ENCODE measurements at places on chromosomes 3 and 15.
A peak's percentile ranks its signal among the peaks of the same experiment; 100 is the strongest.

DNA sequence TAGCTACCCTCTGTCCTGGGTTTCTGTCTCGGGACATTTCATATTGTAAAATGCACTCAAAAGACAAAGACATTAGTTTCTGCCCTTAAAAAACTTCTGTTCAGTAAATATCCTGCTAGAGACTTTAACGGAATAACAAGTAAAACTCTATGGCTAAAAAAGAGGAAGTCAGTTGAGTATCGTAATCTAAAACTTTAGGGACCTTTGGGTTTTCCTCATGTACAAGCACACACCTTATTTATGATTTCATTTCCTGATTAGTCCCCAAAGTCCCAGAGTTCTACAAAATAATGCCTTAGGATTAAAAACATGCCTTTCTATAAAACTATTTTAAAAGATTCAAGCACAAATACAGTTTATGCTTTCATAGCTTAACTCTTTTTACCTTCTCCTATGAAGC is 585.9 kb downstream of the UNC13C start:
- DNase-seq: no peak

GRCh38 chr3:64405211-64405835 is 180.1 kb upstream of the PRICKLE2 start:
- no peak for DNase-seq

- DNase-seq: no peak
These were observed 237.6 kb upstream of the STAC start for GRCh38 chr3:36142746-36143145.

- DNase-seq: peak; percentile 57
These were observed 84.8 kb downstream of the PPCDC start for GRCh38 chr15:75107908-75108838.

- DNase-seq: no peak
These were observed 142.3 kb upstream of the CHL1 start for GRCh38 chr3:54240-54639.

- DNase-seq: no peak
These were observed 180.5 kb downstream of the RSL24D1 start for GRCh38 chr15:55016225-55016624.

GRCh38 chr3:12948891-12949711 is 107.7 kb upstream of the RPL32 start:
- no peak for DNase-seq

GRCh38 chr3:69724722-69725435 is 14.4 kb upstream of the MITF start:
- DNase-seq: no peak

- no peak for DNase-seq
These were observed 8.8 kb upstream of the LACTB start for GRCh38 chr15:63112871-63113270.

- no peak for DNase-seq
These were observed 16.5 kb downstream of the TPM1 start for GRCh38 chr15:63059075-63059474.

DNA sequence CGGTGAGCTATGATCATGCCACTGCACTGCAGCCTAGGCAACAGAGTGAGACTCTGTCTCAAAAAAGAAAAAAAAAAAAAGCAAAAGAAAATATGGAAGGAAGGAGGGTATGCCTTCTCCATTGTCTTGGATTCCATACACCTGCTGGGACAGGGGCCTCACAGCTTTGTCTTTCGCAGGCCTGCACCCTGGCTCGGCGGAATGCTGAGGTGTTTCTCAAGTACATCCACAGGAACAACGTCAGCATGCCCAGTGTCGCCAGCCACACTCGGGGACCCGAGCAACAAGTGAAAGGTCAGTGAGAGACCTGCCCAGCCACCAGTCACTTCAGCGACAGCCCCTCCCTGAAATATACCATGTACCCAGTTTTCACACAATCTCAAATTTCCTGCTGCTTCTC is 288.5 kb upstream of the UMPS start:
- DNase-seq: no peak

GRCh38 chr15:96331945-96332636 is 1.6 kb downstream of the NR2F2 start:
- DNase-seq: no peak

DNA sequence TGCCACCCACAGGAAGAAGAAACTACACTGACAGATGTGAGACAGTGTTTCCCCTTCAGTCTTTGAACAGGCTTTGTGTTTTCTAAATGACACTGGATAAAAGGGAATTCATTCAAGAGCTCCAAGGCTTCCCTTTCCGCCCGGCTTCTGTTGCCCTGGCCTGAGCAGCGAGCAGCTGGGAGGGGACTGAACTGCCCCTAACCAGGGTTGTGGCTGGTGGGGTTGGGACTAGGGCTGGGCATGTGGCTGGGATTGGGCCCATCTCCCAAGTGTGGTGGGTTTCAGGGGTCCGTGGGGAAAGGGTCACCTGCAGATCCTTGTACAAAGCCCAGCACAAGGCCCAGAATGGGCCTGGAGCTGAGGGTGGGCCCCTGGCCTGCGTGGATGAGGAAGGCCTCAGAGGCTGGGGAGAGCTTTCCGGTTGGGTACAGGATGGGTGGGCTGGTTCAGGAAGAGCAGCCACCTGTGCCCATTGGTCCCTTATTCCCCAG is 10.4 kb downstream of the VILL start:
- no peak for DNase-seq

DNA sequence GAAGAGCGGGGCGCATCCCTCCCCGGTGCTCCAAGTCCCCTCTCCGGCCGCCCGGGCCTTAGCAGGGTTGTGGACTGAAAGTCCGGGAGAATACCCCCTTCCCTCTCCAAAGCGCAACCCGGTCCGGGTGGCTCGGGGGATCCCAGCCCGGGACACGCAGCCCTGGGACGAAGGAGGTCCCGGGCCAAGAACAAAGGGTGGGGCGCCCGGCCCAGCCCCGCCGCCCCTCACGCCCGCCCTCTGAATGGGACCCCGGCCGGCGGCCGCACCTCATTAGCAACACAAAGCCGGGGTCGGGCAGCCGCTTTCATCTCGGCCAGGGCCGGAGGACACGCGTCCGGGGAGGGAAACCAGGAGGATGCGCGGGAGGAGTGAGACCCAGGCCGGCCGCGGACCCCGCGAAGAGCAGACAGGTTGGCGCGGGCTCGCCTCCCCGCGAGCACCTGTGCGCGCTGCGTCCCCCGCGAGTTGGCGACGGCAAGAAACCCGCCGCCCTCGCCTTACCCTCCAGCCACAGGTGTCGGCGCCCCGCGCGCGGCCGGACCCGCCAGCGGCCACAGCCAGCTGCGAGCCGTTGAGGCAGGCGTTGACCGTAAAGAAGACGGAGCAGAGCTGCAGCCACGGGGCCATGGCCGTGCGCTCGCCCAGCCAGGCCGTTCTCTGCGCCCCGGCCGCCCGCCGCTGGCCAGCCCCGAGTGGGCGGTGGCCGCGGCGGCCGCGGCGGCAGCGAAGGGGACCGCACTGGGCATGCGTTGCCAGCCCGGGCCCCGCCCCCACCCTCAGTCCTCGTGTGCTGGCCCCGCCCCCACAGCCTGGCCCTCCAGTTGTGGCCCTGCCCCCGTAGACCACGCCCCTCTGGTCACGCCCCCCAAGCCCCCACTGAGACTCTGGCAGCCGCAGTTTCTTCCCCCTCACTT is at the start of gene IL17RD:
Gene IL17RD, minus strand, starts transcription at position 697 of the 917 bp plus-strand sequence. Its CDS starts 67 bp downstream, at position 630.
- DNase-seq: peak; percentile 21

GRCh38 chr3:134348524-134348923 is 25.7 kb downstream of the AMOTL2 start:
- DNase-seq: no peak

DNA sequence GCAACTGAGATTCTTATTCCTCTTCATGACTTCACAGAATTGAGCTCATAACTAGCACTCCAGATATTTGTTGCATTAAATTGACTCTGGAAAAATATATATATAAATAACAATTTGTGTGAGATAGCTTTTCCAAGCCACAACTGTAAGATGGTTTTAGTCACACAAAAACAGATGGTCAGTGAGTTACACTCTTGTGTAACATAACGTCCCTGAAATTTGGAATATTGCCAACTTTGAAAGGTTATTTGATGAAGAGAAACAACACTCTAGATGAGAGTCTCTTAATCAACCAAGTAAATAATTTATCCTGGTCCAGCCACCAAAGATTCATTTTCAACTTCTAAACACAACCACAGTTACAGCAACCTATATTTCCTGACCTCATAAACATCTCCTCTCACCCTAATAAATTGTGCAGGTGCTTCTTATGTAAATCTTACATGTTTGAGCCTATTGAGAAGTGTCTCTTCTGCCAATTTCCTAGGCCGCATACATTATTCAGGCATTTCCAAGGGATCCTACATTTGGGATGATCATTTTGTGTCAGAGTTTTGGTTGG is 84.9 kb upstream of the ACP3 start:
- DNase-seq: no peak

GRCh38 chr3:77605865-77606264 is 566.0 kb downstream of the ROBO2 start:
- no peak for DNase-seq

GRCh38 chr3:43791246-43791645 is 100.5 kb downstream of the ABHD5 start:
- no peak for DNase-seq

DNA sequence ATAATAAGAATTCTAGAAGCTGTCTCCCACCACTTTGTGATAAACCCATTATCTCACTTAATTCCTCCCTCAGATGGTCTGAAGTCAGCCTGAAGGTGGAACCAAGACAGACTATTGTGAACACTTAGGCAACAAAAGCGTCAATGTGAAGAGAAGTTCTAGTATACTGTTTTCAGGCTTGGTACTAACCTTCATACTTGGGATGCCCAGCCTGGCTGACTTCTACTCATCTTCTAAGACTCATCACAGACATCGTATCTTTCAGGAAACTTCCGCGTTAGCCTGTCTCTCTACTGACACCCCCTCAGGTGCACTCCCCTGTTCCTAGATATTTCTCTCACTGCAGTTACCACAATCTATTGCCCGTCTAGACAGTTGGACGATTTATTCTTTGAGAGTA is 201.2 kb downstream of the SATB1 start:
- DNase-seq: no peak

- no peak for DNase-seq
These were observed 265.4 kb downstream of the CGGBP1 start for GRCh38 chr3:87793337-87793877.

DNA sequence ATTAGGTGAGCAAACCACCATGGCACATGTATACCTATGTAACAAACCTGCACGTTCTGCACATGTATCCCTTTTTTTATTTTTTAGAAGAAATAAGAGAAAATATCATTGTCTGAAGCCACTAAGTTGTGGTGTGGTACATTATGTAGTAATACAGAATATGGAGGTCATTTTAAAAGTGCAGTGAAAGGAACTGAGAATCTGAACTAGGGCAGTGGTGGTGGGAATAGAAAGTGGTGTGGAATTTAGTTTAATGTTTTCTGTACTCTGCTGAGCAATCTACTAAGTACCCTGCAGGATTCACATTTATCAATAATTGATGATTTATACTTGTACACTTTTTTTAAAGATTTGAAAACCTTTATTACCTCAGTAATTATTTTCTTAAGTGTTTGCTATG is 283.5 kb downstream of the CHL1 start:
- no peak for DNase-seq

DNA sequence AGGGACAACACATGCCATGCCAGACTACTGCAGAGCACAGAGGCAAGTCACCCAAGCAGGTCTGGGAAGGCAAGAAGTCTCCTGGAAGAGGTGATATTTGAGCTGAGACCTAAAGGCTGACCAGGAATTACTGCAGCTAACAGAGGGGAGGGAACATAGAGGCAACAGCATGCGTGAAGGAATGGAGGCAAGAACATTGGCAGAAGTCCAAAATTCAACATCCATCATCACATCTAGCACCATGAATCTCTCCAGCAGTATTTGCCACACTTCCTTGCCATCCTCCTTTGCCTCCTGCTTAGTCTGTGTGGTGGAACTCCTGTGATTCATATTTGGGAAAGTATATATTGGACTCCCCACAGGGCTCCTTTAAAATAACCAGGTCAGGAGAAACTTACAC is 870 bp upstream of the TSEN2 start:
- DNase-seq: no peak

DNA sequence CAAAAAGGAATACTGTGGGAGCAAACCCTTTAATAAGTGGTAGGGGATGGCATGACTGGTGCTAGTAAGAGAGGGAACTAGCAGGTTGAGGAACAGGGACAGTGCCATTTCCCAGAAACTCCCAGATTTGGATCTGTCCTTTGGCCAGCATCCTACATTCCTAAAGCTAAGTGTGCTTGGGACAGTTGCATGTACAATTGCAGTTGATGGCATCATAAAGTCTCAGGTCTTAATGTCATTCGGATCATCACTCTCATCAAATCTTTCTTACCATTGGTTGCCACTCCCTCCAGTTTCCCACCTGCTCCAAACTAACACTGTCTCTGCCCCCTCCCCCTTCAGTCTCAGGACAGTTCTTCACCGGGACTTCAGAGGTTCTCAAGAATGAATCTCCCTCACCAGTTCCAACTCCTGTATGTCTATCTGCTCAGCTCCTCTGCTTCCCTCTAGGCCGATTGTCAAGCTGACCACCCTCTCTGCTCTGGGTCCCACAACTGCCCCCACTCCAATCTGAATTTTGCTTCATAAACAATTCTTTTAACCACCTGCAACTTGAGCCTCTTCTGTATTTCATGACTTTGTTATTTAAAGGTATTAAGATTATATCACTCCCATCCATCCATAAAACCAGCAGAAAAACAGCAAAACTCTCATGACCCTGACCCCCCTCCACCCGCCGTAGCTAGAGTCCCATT is 260.8 kb downstream of the CGGBP1 start:
- no peak for DNase-seq

- no peak for DNase-seq
These were observed 2.7 kb downstream of the MSL2 start for GRCh38 chr3:136193278-136194054.

DNA sequence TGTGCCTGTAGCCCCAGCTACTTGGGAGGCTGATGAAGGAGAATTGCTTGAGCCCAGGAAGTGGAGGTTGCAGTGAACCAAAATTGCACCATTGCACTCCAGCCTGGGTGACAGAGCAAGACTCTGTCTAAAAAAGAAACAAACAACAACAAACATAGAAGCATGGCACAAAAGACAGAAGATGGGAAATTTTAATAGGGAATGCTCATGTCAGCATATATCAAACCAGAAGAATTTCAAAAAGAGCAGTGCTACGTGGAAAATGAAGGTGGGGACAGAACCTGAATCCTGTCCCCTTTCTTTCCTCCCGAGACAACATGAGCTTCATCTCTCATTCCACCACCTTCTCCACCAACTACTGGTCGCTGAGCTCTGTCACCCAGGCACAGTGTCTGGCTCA is 46.3 kb upstream of the MFGE8 start:
- DNase-seq: no peak

DNA sequence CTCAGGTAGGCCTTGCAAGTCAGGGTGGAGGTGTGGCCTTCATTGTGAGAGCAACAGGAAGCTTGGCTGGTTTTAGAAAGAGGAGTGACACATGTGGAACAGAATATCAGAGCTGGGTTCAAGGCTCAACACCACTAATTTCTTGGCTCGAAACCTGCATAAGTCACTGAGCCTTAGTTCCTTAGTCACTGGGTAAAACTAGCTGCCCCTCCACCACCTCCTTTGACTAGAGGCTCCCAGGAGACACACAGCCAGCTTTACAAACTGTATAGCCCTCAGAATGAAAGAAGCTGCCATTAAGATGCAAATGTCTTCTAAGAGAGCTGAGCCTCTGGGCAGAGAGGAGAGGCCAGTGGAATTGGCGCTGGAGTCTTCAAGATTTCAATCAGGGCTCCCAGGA is 67.7 kb downstream of the CERS3 start:
- no peak for DNase-seq
